ENCODE measurements at places on chromosomes 13 and 19.
A peak's percentile ranks its signal among the peaks of the same experiment; 100 is the strongest.

- no peak overlapping the region for H3K4me3 ChIP-seq
- H3K4me1 ChIP-seq, result peaks cover 18% of the 10 kb centered on the region
- DNase-seq, result no peak
- H3K27me3 ChIP-seq, result no peaks in the 10 kb centered on the region
Observed at GRCh38 chr19:15517778-15518177, 9.5 kb downstream of the CYP4F22 start.

- DNase-seq, result peak; percentile 71
- no peaks in the 10 kb centered on the region for H3K27me3 ChIP-seq
- H3K36me3 ChIP-seq, result no peaks in the 10 kb centered on the region
- H3K4me3 ChIP-seq, result no peak overlapping the region
- no peaks in the 10 kb centered on the region for H3K4me1 ChIP-seq
- no peak overlapping the region for H3K27ac ChIP-seq
Observed at GRCh38 chr13:42594481-42595252, 20.7 kb downstream of the TNFSF11 start.

GRCh38 chr13:80591976-80592740 lies 251.2 kb upstream of the SPRY2 start:
- H3K27me3 ChIP-seq, result no peaks in the 10 kb centered on the region
- no peaks in the 10 kb centered on the region for H3K36me3 ChIP-seq
- DNase-seq, result no peak

DNA sequence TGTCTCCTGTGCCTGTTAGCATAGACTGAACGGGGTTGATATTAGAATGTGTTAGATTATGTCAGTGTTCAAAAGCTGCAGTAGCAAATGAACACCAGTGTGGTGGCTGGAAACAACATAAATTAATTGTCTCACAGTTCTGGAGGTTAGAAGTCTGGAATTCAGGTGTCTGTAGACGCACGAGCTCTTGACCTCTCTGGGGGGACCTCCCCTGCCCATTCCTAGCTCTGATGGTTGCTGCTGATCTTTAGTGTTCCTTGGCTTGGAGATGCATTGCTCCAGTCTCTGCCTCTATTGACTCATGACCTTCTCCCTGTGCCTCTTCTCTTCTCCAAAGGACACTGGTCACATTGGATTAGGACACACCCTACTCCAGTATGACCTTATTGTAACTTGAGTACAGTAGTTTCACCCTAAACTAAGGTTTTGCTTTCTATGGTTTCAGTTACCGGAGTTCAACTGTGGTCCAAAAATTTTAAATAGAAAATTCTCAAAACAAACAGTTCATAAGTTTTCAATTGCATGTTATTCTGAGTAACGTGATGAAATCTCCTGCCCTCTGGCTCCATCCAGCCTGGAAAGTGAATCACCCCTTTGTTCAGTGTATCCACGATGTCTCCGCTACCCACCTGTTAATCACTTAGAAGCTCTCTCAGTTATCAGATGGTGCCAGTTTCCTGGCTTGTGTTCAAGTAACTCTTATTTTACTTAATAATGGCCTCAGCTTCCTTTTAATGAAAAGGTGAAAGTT lies 273.2 kb downstream of the MYO16 start:
- DNase-seq, result no peak
- no peak overlapping the region for H3K27ac ChIP-seq
- H3K27me3 ChIP-seq, result peaks cover 10% of the 10 kb centered on the region
- no peaks in the 10 kb centered on the region for H3K36me3 ChIP-seq
- peaks cover 6% of the 10 kb centered on the region for H3K4me1 ChIP-seq
- no peak overlapping the region for H3K4me3 ChIP-seq

- no peaks in the 10 kb centered on the region for H3K36me3 ChIP-seq
- H3K27ac ChIP-seq, result no peak overlapping the region
- no peaks in the 10 kb centered on the region for H3K27me3 ChIP-seq
- no peak overlapping the region for H3K4me3 ChIP-seq
- DNase-seq, result peak; percentile 23
Observed at GRCh38 chr13:30569901-30570576, 47.7 kb upstream of the USPL1 start.

Measured in activated CD4-positive, alpha-beta T cell treated with anti-CD3 and anti-CD28 coated beads for 36 hours (primary cell).